ENCODE measurements at places on chromosomes 5 and 9.

DNA sequence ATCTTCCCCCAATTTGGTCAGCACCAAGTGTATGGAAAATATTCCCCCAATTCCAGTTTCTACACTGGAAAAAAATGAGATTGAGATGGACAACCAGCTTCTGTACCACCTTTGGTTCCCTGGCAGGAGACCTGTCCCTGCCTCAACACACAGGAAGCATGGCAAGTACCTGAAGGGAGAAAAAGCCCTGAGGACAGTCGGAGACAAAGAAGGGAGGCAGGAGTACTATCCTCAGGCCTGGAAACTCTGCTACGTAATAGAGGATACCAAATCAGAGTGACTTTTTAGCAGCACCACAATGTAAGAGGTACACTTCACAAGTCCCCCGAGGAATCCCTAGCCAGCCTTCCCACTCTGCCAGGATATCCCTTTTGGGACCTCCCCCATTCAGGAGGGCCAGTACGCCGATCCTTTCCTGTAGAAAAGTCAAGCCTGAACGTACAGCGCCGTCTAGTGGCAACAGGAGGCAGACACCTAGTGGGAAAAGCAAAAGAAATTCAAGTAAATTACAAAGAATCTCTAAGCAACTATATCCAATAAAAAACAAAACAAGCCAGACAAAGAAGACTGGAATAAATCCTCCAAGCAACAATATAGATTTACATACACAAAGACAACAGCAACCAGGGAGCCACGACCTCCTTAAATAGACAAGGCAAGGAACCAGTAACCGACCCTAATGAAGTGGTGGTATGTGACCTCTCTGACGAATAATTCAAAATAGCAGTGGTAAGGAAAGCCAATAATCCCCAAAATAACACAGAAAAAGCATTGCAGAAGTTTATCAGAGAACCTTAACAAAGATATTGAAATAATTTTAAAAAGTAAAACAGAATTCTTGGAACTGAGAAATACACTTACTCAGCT lies 63.3 kb upstream of the SLCO6A1 start:
- no peak for DNase-seq

DNA sequence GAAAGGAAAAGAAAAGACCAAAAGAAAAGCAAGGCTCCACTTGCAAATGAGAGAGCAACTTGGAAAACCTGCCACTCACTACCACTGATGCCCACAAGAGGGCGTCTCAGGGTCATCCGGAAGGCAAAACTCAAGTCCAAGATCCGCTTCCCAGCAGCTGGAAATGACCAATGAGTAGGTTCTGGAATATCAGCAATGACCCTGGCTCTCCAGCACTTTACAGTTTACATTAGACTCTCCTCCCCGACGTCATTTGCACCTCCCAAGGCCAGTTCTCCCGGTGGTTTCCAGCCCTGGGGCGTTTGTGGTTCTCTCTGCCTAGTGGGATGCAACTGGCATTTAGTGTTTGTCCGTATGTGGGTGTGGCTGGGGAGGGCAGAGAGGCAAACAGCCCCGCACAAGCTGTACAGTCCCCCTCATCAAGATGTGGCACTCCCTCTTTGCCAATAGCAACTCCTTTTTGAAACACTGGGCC lies 193.8 kb upstream of the ZNF618 start:
- DNase-seq = peak; percentile 69

GRCh38 chr5:120638449-120638848 lies 174.3 kb downstream of the PRR16 start:
- no peak for DNase-seq

DNA sequence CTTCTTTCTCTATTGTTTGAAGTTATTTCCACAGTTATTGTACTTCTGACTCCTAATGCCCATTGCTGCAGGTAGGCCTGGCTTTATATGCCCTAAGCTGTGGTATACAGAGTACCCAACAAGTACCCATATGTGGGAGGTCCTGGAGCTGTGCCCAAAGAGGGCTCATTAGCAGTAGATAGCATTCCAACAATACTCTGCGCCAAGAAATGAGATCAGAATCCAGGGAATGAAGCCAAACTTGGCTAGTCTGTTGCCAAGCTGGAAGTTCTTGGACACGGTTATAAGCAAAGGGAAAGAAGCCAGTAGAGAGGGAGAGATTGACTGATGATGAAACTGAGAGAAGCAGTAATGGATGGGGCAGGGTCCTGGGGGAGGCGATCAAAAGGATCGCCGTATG lies 29.7 kb upstream of the FAM169A start:
- no peak for DNase-seq

- DNase-seq = no peak
These were observed 81.5 kb upstream of the CHD1 start for GRCh38 chr5:99010294-99010693.

DNA sequence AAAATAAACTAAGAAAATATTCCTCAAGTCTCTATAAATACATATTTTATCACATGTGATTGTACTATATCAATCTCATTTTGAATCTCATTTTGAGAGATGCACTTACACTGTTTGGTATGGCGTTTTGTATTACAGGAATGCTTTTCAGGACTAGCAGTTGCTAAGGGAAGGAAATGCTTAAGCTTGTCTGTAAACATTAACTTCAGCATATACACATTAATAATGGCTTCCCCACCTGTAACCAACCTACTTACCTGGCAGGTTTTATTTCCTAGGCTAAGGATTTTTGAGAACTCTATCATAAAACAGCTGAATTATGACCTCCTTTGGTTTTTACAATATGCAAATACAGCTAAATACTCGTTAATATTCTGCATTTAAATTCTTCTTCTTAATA lies 141.0 kb upstream of the GRHPR start:
- no peak for DNase-seq

DNA sequence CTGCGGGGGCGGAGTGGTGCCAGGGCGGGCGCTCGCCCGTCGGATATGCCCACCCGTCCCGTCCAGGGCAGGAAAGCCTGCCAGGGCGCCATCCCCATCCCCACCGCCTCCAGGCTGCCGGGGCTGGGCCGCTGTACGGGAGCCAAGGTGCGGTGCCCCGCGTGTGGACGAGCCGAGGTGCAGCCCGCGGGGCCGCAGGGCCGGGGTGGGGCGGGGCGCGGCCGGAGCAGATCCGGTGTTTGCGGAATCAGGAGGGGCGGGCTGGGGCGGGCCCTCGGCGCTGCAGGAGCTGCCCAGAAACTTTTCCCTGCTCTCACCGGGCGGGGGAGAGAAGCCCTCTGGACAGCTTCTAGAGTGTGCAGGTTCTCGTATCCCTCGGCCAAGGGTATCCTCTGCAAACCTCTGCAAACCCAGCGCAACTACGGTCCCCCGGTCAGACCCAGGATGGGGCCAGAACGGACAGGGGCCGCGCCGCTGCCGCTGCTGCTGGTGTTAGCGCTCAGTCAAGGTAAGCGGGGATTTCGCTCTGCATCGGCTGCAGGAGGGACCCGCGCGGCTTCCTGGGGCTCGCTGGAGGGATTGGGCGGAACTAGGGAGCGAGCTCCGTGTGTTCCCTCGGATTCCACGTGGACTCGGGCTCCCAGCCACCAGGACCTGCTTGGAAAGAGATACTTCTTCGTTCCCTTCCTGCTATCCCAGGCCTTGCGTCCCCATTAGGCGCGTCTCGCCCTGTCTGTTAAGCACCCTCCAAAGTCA lies at the start of gene ITGA2:
Gene ITGA2, plus strand, starts transcription at position 328 of the 756 bp plus-strand sequence. Its CDS starts 117 bp downstream, at position 445.
- peak; percentile 72 for DNase-seq

DNA sequence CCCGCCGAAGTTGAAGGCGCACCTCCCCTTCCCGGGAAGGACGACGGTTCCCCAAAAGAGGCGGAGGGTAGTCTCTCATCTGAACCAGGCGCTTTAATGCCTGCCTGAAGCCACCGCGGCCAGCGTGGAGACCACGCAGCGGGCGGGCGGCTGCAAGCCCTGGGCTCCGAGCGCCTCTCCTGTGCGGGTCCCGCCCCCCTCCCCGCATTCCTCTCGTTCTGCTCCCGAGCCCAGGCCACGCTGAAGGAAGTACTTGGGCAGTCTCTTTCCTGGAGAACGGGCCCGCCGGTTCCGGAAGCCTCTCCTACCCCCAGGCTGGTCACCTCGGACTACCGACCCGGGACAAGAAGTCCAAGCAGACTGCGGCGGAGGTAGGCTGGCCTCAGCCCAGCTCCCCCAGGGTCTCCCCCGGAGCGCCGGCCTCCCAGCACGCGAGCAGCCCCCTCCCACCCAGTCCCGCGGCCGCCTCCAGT lies 571 bp downstream of the PPIC start:
- no peak for DNase-seq

DNA sequence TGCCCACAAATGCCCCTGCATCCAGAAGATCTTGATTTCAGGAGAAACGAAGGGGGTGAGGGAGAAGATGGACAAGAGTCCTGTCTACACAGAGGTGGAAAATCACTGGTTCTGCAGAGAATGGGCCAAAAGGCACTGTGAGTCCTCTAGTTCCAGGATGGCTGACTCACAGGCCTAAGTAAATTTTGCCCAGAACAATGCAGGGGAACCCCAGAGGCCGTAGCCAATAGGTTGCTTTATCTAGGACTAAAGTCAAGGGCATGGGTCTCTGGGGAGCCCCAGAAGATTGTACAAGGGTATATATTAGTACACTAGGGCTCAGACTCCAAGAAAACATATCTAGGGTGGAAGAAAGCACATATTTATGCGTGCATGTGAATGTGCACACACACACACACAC lies 98.0 kb downstream of the SLIT3 start:
- DNase-seq = no peak

- no peak for DNase-seq
These were observed 8.9 kb downstream of the CDC42SE2 start for GRCh38 chr5:131272724-131273123.

- DNase-seq = peak; percentile 38
These were observed 132.9 kb downstream of the BARX1 start for GRCh38 chr9:93822229-93822628.

- no peak for DNase-seq
These were observed 62.8 kb upstream of the CPEB4 start for GRCh38 chr5:173825215-173825865.

- no peak for DNase-seq
These were observed 38.4 kb downstream of the NSD1 start for GRCh38 chr5:177171961-177172360.

DNA sequence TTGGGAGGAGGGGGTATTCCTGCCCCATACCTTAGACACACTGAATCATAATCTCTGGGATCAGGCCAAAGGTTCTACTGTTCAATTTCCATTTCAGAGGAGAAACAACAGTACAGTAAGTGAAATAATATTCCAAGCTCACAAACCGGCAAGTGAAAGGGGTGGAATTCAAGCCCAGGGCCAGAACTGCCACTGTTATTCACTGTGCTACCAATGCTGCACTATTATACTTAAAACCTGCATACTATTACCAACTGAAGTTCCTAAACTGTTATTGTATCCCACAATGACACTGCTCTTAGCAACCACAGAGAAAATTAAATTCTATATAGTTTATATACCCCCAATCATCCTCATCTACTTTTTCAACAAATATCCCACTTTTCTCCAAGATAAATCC lies 24.6 kb downstream of the SSBP2 start:
- DNase-seq = no peak

DNA sequence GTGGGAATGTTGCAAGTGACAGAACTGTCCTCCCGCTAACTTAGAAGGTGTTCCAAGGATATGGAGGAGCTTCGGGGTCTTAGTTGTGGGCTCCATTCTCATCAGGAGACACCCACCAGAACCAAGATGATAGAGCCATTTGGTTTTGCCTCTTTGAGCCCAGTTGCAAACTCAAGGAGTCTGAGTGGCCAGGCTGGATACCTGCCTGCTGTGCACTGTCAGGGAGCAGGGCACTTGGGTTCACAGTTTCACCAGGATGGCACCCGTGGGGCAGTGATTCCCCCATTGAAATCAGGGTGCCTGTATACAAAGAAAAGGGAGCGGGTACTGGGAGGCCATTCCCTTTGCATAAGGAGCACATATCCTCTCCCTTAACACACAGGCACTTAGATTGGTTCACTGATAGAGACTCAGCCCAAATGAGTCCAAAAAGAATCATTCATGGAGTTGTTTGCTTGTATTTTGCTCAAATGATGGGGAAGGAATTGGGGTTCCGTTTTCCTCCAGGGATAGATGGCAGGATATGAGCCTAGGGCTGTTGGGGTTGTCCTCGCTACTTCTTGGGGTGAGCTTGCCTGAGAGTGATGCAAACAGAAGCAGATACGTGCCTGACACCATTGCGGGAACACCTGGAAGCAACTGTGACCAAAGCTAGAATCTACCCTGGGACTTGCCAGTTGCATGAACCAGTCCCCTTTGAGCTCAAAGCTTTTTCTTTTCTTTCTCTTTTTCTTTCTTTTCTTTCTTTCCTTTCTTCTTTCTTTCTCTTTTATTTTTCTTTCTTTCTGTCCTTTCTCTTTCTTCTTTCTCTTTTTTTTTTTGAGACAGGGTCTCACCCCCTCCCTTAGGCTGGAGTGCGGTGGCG lies 1.3 kb upstream of the PRR7 start:
- no peak for DNase-seq

GRCh38 chr5:41575110-41575779 lies 64.8 kb upstream of the PLCXD3 start:
- no peak for DNase-seq

- no peak for DNase-seq
These were observed 16.9 kb downstream of the PTCH1 start for GRCh38 chr9:95499847-95500246.

DNA sequence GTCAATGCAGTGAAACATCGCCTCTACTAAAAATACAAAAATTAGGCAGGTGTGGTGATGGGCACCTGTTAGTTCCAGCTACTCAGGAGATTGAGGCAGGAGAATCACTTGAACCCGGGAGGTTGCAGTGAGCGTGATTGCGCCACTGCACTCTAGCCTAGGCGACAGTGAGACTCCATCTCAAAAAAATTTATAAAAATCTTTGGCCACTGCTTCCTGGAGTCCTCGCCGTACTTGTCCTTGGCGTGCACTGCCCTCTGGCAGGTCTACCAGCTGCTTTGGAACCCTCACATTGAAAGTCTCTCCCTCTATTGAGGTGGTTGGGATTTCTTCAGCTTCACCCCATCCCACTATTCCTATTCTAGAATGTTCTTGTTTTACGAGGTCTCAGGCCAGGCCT lies 25.0 kb downstream of the DYNC2I2 start:
- no peak for DNase-seq

DNA sequence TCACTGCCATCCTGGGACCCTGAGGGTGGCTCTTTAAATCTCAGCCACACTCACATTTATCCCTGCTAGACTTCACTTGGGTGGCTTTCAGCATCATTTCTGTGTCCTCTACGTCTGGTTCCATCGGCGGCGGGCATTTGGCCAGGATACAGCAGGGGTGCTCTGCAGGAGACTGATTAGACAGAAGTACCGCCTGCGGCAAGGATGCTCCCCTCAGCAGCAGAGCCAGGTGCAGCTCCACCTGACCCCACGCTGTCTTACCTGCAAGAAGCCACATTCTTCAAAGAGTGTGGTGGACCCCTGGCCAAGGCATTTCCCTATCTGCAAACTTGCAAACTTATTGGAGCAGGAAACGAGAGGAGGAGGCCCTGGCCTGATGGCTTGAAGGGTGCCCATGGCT lies 309.8 kb upstream of the IRX4 start:
- no peak for DNase-seq

- no peak for DNase-seq
These were observed 113.4 kb upstream of the ASTN2 start for GRCh38 chr9:117528225-117528624.

DNA sequence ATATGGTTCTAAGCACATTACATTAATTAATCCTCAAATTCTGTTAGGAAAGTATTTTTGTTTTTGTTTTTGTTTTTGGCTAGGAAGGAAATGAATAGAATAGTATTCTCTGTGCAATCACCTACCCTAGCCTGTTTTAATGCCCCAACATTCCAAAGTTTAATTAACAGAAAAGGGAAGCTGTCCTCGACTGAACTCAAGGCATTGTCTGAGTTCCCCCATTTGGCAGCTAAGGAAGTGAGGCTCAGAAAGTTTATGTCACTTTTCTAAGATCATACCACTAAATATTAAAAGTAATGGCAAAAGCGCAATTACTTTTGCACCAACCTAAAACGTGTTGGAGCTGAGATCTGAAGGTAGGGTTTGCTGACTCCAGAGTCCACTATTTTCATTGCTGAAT lies 59.8 kb downstream of the FGF1 start:
- DNase-seq = no peak

Measured in stimulated activated effector memory CD8-positive, alpha-beta T cell treated with anti-CD3 and anti-CD28 coated beads, Interleukin-12 subunit alpha, Interleukin-12 subunit beta, amount 100 ng/mL, for 72 hours (primary cell).